ENCODE measurements at places on chromosomes 1 and 21.

GRCh38 chr1:44842862-44843655, at the start of gene PTCH2:
PTCH2 (minus strand) TSS chr1:44843253; CDS start chr1:44842932, 321 bp downstream.
- peak; percentile 67 for DNase-seq

DNA sequence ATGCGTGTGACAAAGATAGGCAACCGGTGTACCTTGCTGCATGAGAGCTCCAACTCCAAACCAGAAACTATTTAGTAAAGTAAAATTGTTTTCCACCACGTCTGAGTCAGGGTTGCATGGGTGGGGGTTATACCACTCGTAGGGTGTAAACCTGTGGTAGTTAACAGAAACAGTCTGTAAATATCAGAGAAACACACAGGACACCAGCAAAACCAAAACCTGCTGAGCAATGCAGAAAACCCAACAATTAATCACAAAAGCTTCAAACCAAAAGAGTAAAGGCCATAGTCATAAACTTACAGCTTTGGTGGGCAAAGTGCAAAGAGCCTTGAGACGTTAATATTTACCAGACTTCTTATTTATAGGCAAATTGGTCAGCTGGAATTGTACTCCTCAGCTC, 282.7 kb downstream of the BACH1 start:
- no peak for DNase-seq

DNA sequence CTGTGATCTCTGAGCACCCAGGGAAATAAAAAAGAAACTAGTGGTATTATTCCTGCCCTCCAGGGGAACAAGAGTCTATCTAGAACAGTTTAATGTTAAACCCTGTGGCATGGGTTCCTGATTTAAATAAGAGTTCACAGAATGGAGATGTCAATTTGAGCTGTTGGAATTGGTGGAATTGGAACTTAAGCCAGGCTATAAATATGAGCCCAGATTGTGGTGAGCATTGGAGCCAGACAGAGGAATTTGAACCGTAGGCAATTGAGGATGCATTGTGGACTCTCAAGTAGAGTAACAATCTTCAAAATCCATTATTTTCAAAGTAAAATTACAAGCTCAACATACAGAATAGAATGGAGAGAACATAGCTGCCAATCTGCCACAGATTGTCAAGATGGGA, 98.2 kb downstream of the NEK7 start:
- DNase-seq, result no peak

DNA sequence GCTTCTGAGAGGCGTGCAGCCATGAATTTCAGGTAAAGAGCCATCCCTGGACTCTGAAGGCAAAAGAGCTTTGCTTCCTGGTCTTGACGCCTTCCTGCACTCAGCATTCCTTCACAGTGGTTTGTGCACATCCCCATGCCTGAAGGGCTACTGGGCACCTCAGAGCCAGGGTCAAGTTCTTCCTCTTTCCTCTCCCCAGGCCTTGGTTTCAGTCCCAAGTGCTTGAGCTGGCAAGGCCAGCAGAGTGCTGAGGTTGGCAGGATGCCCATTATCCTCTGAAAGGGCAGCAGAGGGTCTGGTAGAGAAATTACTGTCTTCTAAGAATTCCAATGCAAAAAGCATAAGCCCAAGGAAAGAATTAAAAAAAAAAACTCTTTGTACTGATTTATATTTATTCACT, 1064.9 kb downstream of the TTLL7 start:
- peak; percentile 12 for DNase-seq

GRCh38 chr1:46723901-46724300, 5.0 kb upstream of the EFCAB14 start:
- no peak for DNase-seq

DNA sequence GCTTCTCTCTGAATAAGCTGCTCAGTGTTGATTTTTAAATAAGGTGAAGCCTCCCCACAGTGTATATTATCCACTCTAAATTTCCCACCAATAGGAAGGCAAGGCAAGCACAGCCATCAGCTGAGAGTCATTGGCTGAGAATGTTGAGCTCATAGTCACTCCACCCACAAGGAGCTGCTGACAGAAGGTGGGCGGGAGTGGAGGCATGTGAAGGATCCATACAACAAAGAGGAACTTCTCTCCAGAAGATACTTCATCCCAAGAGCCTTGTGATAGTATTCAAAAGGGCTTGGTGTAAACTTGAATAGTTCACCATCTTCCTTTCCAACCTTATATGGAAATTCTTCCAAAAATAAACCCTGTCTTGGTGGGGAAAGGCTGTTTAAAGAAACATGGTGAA, 42.8 kb downstream of the SAMD13 start:
- no peak for DNase-seq

GRCh38 chr21:31873275-31873695, 465 bp downstream of the HUNK start:
- no peak for DNase-seq

- no peak for DNase-seq
Observed at GRCh38 chr1:6280761-6281451, 20.0 kb upstream of the GPR153 start.

- no peak for DNase-seq
Observed at GRCh38 chr1:70656361-70656760, 245.3 kb downstream of the CTH start.

- DNase-seq, result no peak
Observed at GRCh38 chr1:24222008-24222605, 35.0 kb upstream of the IFNLR1 start.

GRCh38 chr1:184535191-184535970, 148.6 kb downstream of the C1orf21 start:
- no peak for DNase-seq

DNA sequence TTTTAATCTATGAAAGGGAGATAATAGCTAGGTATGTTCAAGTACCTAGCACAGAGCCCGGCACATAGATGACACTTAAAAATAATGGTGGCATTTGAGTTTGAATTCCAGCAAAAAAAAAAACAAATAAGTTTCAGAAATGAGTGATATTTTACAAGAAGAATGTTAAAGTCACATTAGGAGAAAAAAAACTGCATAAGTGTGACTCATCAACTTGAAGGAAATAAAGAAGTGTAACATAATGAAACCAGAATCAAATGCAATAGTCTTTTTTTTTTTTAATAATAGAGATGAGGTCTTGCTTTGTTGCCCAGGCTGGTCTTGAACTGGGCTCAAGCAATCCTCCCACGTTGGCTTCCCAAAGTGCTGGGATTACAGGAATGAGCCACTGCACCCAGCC, 17.1 kb downstream of the DNASE2B start:
- DNase-seq, result no peak

DNA sequence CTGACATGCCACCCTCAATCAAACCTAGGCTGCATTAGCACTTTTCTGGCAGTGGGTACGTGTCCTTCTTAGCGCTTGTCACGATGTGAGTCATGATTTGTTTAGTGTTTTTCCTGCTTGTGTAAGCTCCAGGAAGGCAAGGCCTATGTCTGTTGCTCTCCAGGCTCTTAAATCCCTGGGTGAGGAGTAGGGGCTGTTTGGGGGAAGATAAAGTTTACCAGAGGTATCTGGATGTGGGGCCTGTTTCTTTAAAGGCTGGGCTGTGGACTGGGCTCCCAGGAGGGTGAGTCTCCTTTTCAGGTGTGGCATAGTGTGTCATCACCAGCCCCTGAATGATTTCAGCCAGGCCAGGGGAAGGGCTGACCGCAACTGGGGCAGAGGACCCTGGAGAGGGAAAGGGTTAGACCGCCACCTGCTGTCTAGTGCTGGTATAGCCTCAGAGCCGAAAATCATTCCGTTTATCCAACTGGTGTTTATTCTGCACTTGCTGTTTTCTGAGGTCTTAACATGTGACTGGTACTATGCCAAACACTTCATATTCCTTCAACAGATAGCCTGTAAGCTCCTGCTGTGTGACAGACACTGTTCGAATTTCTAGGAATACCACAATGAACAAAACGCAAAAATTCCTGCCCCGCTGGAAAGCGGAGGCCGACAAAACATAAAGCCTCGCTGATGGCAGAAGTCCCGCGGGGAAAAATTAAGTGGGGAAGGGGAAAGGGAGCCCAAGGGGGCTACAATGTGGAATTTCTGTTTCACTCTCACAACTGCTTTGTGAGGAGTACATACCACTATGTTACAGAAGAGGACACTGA, 9.7 kb downstream of the SERINC2 start:
- DNase-seq, result peak; percentile 65

- DNase-seq, result no peak
Observed at GRCh38 chr1:16018308-16018707, 465 bp upstream of the HSPB7 start.

Measured in head of caudate nucleus (tissue), 42 donors.